ENCODE measurements at places on chromosomes 3 and 15. TPM values are rescaled to one million over a fixed set of nuclear protein-coding genes. Genes with fewer than 3 reads are reported as not detected.

- no peak for DNase-seq
Observed at GRCh38 chr15:101459579-101460300, 29.8 kb downstream of the PCSK6 start.

DNA sequence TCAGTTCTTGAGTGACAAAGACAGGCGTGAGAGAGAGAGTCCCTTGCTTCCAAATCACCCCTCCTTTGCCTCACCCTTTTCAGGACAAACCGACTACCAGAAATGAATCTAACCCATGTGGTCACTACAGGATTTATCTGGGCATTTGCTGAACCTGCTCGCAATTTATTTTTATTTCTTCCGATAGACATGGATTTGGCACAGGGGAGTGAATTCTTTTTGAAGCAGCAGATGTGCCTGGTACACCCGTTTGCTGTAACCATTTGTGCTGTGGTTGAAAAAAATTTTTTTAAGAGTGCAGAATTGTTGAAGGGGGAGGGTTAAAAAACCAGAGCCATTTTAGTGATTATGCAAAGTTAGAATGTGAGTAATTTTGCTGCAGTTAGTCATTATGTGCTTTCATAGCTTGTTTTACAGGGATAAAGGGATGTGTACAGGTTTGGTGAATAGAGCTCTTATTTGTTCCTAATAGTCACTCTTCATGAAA is 442.0 kb downstream of the LPP start:
- no peak for DNase-seq

DNA sequence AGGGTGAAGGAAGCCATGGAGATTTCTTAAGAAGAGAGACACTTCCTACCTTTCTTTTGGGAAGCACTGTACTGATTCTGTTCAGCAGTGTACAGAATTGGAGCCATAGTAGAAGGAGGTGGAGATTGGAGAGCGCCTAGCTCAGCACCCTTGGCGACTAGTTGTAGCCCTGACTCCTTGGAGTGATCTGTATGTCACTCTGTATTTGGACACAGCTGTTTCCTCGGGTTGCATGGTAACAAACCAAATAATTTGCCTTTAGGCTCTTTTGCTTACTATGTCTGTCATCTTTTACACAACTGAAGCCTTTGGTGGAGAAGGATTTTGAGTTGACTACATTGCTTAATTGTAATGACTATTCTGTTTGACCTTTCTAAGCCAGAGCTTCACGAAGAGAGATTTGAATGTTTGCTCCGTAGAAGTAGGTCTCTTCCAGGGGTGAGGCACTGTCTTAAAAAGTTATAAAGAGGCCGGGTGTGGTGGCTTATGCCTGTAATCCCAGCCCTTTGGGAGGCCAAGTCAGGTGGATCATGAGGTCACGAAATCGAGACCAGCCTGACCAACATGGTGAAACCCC is 77.1 kb downstream of the AKAP13 start:
- no peak for DNase-seq

DNA sequence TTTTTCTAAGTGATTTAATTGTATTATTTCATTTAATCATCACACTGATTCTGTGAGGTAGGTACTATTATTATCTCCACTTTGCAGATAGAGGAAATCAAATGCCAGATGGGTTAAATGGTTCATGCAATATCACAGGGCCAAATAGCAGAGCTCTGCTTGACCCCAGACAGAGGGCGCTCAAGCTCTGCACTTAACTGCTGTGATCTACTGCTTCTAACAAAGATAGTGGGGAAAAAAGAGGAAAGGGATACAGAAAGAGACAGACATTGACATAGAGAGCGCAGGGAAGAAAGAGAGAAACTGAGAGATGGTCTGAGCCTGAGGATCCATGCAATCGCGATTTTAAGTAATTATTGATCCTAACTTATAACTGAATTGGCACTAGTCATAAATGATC is 279.1 kb upstream of the THRB start:
- DNase-seq, result no peak

- no peak for DNase-seq
Observed at GRCh38 chr3:128648940-128649663, 1.5 kb downstream of the RPN1 start.

- DNase-seq, result no peak
Observed at GRCh38 chr3:153513236-153513635, 351.2 kb downstream of the RAP2B start.

DNA sequence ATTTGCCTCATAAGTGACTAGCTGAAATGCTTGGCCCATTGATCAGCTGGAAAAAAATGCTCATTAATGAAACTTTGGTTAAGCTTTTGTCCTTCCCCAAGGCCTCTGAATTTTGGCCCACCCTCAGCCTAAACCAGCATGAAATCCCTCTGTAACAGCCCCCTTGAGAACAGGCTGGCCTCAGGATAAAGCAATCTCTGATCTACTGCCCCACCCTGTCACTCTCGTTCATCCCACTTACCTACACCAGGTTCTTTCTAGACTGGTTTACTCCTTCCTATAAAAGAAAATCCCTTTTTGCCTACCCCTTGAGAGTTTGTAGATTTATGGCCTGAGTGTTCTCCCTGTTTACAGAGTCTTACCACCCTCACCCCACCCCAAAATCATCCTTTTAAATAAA is 3.4 kb upstream of the AEN start:
- DNase-seq, result no peak

DNA sequence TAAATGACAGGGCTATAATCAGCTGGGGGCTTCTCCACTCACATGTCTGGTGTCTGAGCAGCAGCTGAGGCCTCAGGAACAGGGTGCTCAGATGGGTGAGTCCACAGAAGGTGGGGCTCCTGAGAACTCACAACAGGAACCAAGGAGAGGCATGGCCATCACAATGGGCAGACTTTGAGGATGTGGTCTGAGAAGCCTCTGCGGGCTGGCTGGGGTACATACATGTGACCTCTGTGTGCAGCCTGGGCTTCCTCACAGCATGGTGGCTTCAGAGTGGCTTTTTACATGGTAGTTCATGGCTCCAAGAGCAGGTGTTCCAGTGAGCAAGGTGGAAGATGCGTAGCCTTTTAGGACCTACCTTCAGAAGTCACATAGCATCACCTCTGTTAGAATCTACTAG is 58.8 kb downstream of the TRPC1 start:
- no peak for DNase-seq

GRCh38 chr15:25184356-25185155 is 229.8 kb downstream of the SNRPN start:
- no peak for DNase-seq

Gene SNTN
- polyA plus RNA-seq, result not detected

Gene KLHL40
- polyA plus RNA-seq, result not detected

Gene GP9
- not detected for polyA plus RNA-seq

Gene NPAP1
- polyA plus RNA-seq, result not detected

Gene FAM240A
- polyA plus RNA-seq, result not detected

Gene MNS1
- polyA plus RNA-seq, result not detected
